ENCODE measurements at places on chromosomes 5 and 9. TPM values are rescaled to one million over a fixed set of nuclear protein-coding genes. Genes with fewer than 3 reads are reported as not detected.
A peak's percentile ranks its signal among the peaks of the same experiment; 100 is the strongest.

Gene ANKRD34B
- total RNA-seq, result not detected

Gene FAM221B
- not detected for total RNA-seq

Gene SLC34A3
- not detected for total RNA-seq

Gene HSPA4
- total RNA-seq, result 94.9 TPM

DNA sequence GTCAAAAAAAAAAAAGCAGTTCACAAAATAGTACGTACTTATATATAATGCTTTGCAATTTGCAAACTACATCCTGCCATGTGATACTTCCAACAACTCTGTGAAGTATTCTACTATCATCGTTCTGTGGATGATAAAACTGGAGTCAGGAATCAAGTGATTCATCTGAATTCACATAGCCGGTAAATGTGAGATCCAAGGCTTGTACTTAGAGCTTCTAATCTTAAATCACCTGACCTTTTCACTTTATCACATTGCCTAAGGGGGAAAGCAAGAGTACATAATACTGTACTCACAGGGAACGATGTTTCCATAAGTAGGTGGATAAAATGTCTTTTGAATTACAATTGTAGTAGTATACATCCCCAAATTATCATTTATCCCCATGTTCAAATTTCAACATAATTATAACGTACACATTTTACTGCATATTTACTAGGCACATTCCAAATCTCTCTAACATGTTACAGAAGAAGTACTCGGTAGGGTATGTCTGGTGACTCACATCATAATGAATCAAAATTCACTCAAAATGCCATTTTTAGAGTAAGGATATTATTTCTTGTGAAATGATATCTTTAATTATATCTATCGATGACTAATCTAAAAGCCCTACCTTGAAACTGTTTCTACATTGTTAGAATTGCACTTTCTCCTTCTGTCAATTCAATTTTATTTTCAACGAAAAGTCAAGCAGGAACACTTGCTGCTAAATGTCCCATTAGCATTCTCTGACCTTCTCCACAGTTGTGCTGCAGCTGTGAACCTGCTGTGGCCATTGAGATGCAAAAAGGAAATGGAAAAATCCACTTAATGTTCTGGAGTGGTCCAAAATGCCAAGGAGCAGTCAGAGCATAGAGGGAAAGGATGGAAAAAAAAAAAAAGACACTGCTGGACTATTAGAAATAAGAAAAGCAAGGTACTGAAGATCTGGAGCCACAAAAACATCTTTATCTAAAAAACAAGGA, 78.9 kb downstream of the OR2K2 start:
- H3K36me3 ChIP-seq, result no peaks in the 10 kb centered on the region
- H3K27ac ChIP-seq, result no peak overlapping the region

DNA sequence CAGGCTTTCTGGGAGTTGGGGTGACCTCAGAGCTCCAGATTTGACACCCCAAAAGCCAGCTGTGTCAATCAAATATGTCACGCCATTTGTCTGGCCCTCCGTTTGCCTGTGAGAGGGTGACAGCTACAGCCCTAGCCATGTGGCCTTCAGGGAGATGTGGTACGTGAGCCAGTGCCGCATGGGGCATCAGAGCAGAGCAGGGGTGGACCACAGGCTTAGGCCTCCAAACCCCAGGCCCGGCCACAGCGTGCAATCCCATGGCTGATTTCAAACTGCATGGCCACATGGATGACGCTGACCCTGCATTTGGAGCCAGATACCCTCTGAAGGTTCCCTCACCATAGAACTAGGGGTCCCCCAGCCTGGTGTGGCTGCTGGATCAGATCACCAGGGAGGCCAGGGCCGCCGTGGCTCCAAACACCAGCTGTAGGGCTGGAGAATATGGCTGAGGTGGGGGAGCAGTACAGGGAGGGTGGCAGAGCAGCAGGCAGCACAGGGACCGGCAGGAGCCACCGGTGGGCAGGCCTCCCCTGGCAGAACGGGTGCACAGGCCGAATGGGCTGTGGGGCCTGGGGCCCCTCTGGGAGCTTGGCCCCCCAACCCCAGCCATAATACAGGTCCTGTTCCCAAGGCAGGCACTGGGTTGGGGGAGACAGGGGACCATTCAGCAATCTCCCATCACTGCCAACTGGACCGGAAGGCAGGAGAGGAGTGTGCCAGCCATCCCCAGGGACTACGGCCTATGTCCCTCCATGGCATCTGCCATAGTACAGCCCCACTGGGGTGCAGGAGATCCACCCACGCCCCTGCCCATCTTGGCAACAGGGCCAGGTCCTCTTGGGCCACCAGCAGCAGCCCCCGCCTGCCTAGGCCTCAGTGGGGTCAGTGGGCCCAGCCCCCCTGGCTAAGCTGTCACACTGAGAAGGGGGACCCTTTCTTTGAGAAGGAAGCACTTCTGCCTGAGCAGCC, 1.5 kb downstream of the SAPCD2 start:
- H3K27me3 ChIP-seq, result no peaks in the 10 kb centered on the region
- H3K36me3 ChIP-seq, result no peaks in the 10 kb centered on the region
- DNase-seq, result no peak
- H3K27ac ChIP-seq, result no peak overlapping the region

DNA sequence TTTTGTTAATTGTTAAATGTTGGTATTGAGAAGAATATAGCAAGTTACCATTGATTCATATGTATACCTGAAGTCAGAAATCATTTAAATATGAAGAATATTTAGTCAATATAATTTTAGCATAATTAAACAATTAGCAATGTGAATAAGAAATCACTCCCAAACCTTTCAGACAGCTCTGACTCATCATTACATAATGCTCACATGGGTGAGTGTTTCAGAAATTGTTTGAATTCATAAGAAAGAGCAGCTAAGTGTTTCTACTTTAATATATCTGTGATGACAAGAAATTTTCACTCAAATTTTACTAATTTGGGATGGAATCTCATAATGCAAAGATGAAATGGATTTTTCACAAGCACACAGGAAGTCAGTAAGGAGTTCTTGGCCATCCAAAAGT, 42.0 kb upstream of the CDC42SE2 start:
- no peaks in the 10 kb centered on the region for H3K27me3 ChIP-seq
- H3K36me3 ChIP-seq, result no peaks in the 10 kb centered on the region
- peaks cover 6% of the 10 kb centered on the region for H3K4me1 ChIP-seq
- H3K27ac ChIP-seq, result no peak overlapping the region

DNA sequence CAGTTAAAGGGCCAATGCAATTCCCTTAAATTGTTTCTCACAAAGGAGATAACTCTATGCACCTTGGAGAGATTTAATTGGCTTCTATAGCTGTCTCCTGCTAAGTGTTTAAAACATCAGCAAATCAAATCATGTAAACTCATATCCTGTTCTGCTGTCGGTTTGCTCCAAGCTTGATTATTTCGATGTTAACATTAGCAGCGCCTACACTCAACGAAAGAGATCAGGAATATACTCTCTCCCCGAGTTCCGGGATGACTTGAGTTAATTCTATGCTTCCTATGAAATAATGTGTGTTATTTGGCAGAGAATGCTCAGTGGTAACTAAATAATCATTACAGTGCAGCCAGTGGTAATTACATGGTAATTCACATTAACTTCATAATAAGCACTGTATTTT, 338.6 kb downstream of the EBF1 start:
- H3K4me3 ChIP-seq, result no peak overlapping the region
- DNase-seq, result no peak
- H3K27ac ChIP-seq, result no peak overlapping the region
- H3K4me1 ChIP-seq, result peaks cover 31% of the 10 kb centered on the region

DNA sequence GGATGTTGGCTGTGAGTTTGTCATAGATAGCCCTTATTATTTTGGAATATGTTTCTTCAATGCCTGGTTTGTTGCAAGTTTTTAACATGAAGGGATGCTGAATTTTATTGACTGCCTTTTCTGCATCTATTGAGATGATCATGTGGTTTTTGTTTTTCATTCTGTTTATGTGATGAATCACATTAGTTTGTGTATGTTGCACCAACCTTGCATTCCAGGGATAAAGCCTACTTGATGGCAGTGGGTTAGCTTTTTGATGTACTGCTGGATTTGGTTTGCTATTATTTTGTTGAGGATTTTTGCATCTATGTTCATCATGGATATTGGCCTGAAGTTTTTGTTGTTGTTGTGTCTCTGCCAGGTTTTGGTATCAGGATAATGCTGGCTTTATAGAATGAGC, 225.6 kb downstream of the PCSK1 start:
- H3K27me3 ChIP-seq, result no peaks in the 10 kb centered on the region
- no peak overlapping the region for H3K27ac ChIP-seq
- no peak for DNase-seq
- H3K4me1 ChIP-seq, result peaks cover 17% of the 10 kb centered on the region

- DNase-seq, result peak; percentile 8
- H3K27me3 ChIP-seq, result peaks cover 14% of the 10 kb centered on the region
- H3K4me3 ChIP-seq, result no peak overlapping the region
- no peaks in the 10 kb centered on the region for H3K36me3 ChIP-seq
- no peaks in the 10 kb centered on the region for H3K4me1 ChIP-seq
Observed at GRCh38 chr9:98438666-98439065, 183.2 kb upstream of the TBC1D2 start.

GRCh38 chr5:50855001-50855400, 188.6 kb downstream of the PARP8 start:
- no peaks in the 10 kb centered on the region for H3K36me3 ChIP-seq
- DNase-seq, result no peak
- no peak overlapping the region for H3K4me3 ChIP-seq
- no peaks in the 10 kb centered on the region for H3K4me1 ChIP-seq
- H3K27me3 ChIP-seq, result peaks cover 11% of the 10 kb centered on the region
- H3K27ac ChIP-seq, result no peak overlapping the region

GRCh38 chr5:132076202-132076830, 2.7 kb downstream of the CSF2 start:
- H3K27ac ChIP-seq, result no peak overlapping the region
- no peak overlapping the region for H3K4me3 ChIP-seq
- no peaks in the 10 kb centered on the region for H3K27me3 ChIP-seq
- no peak for DNase-seq
- H3K36me3 ChIP-seq, result no peaks in the 10 kb centered on the region

- no peak for DNase-seq
- no peaks in the 10 kb centered on the region for H3K36me3 ChIP-seq
- peaks cover 25% of the 10 kb centered on the region for H3K27me3 ChIP-seq
- H3K27ac ChIP-seq, result no peak overlapping the region
- H3K4me3 ChIP-seq, result no peak overlapping the region
- H3K4me1 ChIP-seq, result no peaks in the 10 kb centered on the region
Observed at GRCh38 chr9:93813221-93814076, 141.7 kb downstream of the BARX1 start.

DNA sequence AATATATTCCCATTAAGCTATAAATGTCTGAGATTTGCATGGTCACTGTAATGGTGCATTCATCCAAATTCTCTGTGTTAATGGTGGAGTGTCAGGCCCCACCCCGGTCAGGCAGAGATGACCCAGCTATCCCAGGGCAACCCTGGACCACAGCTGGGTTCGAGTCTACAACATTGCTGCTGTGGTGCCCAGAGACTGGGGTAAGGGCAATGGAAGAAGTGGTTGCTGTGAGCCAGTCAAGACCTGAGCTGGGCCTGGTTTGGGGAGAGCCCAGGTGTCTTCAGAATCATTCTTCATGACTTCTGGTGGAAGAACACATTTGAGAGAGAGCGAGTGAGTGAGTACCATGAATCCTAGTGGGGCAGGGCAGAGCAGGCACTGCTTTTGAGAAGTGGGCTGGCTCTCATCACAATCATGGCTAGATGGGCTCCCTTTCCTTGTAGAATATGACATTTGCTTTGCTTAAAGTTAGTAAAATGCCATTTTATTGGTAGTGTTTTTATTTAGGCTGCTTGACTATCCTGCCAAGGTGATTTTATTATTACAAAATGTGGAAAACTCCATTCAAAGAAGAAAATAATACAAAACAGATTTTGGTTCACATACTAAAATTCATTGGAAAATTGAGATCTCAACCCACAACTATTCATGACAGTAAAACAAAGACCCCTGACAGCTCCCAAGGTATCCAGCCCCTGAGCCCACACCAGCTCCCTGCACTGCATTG, 125.8 kb upstream of the SLC25A48 start:
- H3K4me3 ChIP-seq, result no peak overlapping the region
- no peaks in the 10 kb centered on the region for H3K36me3 ChIP-seq
- peaks cover 41% of the 10 kb centered on the region for H3K27me3 ChIP-seq
- DNase-seq, result peak; percentile 69

- peak overlapping the region; percentile 97 for H3K27ac ChIP-seq
- no peaks in the 10 kb centered on the region for H3K27me3 ChIP-seq
- peaks cover 86% of the 10 kb centered on the region for H3K4me1 ChIP-seq
- no peak overlapping the region for H3K4me3 ChIP-seq
Observed at GRCh38 chr9:38022995-38023394, 46.0 kb downstream of the SHB start.

DNA sequence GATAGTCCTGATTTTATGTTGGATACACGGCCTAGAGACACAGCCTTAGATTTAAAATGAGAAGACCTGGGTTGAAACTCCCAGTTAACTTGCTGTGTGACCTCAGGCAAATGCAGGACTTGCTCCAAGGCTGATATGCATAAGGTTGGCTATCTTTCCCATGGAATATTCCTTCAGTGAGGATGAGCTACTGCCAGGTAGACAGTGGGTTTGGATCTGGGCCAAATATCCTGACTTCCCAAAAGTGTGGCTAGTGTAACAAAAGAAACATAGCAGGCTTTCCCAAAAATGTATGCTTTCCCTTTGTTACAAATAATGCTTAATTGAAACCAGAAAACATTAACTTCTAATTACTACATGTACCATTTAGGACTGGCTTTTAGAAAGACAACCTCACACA, 697 bp upstream of the XPA start:
- peak overlapping the region; percentile 93 for H3K4me3 ChIP-seq
- no peak overlapping the region for H3K27ac ChIP-seq
- DNase-seq, result no peak
- H3K36me3 ChIP-seq, result no peaks in the 10 kb centered on the region
- H3K4me1 ChIP-seq, result peaks cover 35% of the 10 kb centered on the region
- no peaks in the 10 kb centered on the region for H3K27me3 ChIP-seq

- H3K36me3 ChIP-seq, result peaks cover 2% of the 10 kb centered on the region
- peaks cover 8% of the 10 kb centered on the region for H3K4me1 ChIP-seq
- no peak overlapping the region for H3K27ac ChIP-seq
- DNase-seq, result no peak
- H3K4me3 ChIP-seq, result no peak overlapping the region
Observed at GRCh38 chr5:143129910-143130612, 273.4 kb downstream of the NR3C1 start.

- H3K36me3 ChIP-seq, result no peaks in the 10 kb centered on the region
- DNase-seq, result no peak
- H3K27me3 ChIP-seq, result no peaks in the 10 kb centered on the region
- H3K4me1 ChIP-seq, result peaks cover 42% of the 10 kb centered on the region
- no peak overlapping the region for H3K4me3 ChIP-seq
- H3K27ac ChIP-seq, result peak overlapping the region; percentile 81
Observed at GRCh38 chr5:151094030-151094851, 13.4 kb upstream of the TNIP1 start.

DNA sequence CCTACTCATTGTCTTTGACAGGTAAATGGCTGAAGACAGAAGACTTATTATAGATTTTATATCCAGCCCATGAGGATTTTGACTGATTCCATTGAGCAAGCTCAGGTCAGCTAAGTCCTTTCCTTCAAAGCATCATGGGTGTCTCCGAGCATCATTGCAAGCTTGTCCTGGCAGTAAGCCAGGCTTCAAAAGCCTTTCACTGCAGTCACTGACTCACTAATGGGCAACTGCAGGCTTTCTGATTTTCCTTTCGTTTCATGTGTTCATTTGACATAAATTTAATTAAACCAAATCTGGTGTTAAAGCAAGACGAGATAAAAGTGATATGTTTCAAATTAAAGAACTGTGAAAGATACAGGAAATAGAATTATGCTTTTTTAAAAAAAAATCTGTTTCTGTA, 426.2 kb downstream of the ANXA1 start:
- no peak for DNase-seq
- H3K27ac ChIP-seq, result no peak overlapping the region
- H3K4me1 ChIP-seq, result no peaks in the 10 kb centered on the region
